Fibroblast of skin of left biceps (primary cell): ENCODE measurements at places on chromosomes 1 and 21.

GRCh38 chr21:43913928-43914327 lies 48.9 kb downstream of the AGPAT3 start:
- no peak for DNase-seq

GRCh38 chr1:65495137-65495536 lies 74.7 kb downstream of the LEPR start:
- no peak for DNase-seq

DNA sequence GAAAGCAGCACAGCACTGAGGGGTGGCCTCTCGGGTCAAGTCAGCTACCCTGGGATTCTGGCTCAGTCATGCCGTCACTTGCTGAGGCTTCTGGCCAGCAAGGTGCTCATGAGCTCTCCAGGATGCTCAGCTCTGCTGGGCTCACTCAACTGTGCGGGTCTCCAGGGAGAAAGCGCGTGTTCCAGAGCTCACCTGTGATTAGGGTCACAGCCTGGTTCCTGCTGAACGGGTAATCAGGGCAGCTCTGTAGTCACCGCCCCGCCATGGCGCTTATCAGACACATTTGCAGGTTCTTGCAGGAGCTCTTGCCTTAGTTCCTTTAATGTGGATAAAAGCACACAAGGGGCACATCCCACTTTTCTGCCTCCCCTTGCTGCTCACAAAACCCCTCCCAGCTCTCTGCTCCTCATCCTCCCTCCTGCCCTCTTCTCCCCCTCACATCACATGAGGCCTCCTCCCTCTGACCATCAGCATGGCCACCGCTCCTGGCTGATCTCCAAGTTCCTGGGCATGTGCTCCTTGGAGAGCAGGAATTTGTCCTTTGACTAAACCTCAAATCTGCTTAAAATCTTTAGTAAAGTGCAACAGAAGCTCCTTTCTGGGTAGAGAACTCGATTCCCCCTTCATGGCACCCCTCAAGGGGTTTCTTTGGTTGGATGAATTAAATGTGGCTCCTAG lies 2.0 kb downstream of the PCP4 start:
- no peak for DNase-seq

DNA sequence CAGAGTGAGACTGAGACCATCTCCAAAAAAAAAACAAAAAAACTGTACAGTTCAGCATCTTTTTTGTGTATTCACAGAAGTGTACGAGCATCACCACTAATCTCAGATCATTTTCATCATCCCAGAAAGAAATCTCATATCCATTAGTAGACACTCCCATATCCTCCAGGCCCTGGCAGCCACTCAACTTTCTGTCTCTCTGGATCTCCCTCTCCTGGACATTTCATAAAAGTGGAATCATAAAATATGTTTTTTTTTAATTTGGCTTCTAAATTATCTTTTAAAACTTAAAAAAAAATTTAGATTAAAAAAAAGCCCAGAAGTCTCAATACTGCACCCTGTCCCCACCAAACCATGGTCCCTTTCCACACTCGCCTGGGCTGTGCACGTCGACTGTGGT lies 22.1 kb downstream of the RIPPLY3 start:
- DNase-seq: no peak

DNA sequence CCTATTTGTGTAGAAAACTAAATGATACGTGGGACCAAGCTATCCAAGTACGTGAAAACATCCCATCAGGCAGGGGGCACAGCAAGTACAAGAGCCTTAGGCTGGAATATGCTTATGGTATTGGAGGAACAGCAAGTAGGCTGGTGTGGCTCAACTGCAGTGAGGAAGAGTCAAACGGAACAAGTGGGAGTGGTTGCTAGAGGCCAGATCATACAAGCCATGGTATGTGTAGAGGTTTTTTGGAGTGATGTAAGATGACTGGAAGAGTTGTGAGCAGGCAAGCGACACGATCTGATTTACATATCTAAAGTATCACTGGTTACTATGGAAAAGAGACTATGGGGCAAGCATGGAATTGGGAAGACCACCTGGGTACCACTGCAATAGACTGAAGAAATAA lies 27.8 kb downstream of the ELK4 start:
- DNase-seq: no peak

DNA sequence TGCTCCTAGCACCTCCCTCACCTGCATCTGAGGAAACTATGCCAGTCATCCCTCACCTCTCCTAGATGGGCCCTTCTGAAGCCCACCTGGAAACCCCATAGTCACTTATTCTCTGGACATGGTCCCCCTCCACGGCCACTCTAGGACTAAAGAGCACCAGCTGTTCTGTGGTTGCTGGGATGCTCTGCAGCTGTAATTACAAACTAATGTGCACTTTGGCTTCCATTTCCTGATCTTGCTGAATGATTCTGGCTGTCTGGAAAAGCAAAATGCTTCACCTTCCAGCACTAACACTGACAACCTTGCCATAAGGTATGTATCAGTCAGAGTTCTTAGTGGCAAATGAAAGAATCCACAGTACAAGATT lies 48.7 kb upstream of the PSEN2 start:
- peak; percentile 4 for DNase-seq
